Activated gamma-delta T cell (primary cell): ENCODE measurements at places on chromosomes 6 and 20.

GRCh38 chr20:33790566-33790965 is 20.6 kb upstream of the CHMP4B start:
- DNase-seq = no peak

DNA sequence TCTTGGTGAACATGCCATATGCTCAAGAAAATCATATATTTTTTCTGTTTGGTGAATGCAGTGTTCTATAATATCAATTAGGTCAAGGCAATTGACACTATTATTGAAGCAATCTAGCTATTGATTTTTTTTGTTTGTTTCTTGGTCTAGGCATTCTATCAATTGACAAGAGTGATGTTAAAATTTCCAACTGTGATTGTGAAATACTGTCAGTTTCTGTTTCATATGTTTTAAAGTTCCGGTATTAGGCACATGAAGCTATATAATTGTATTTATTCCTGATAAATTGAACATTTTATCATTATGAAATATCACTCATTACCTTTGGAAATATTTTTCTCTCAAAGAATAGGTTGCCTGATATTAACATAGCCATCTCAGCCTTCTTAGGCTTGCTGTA is 653.4 kb downstream of the HDGFL1 start:
- DNase-seq = no peak

GRCh38 chr20:63957004-63957689 is 931 bp upstream of the UCKL1 start:
- peak; percentile 44 for DNase-seq

GRCh38 chr6:44044154-44044539 is 83.1 kb downstream of the MRPL14 start:
- DNase-seq = no peak

DNA sequence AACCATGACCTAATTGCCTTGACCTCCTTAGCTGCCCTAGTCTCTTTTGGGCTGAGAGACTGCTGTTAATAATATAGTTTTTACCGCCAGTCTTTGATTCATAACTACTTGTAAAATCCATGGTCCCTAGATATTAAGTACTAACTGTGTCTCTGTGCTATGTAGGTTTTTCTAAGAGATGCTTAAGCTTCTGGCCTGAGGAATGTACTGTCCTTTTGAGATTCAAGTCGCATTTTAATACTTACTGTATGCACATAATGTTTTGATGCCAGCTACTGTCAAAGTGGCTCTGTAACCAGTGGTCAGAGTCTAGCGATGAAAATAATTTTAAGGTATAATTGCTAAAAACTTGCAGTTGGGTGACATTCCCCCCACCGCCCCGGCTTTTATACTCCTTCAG is 2.1 kb downstream of the AKAP12 start:
- no peak for DNase-seq

- DNase-seq = no peak
These were observed 43.3 kb downstream of the PPARD start for GRCh38 chr6:35385457-35386202.

DNA sequence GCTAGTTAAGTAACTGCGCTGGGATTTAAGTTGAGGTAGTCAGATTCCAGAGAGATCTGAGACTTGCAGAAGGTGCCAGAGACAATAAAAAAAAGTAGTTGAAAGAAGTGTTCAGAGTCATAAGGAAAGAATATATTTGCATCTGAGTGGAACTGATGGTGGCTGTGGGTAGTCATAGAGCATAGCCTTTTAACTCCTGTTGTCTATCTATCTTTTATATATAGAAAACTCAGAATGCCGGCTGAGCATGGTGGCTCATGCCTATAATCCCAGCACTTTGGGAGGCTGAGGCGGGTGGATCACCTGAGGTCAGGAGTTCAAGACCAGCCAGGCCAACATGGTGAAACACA is 62.0 kb downstream of the CARMIL1 start:
- no peak for DNase-seq

GRCh38 chr6:166784691-166785090 is 157.6 kb upstream of the RPS6KA2 start:
- DNase-seq = no peak

DNA sequence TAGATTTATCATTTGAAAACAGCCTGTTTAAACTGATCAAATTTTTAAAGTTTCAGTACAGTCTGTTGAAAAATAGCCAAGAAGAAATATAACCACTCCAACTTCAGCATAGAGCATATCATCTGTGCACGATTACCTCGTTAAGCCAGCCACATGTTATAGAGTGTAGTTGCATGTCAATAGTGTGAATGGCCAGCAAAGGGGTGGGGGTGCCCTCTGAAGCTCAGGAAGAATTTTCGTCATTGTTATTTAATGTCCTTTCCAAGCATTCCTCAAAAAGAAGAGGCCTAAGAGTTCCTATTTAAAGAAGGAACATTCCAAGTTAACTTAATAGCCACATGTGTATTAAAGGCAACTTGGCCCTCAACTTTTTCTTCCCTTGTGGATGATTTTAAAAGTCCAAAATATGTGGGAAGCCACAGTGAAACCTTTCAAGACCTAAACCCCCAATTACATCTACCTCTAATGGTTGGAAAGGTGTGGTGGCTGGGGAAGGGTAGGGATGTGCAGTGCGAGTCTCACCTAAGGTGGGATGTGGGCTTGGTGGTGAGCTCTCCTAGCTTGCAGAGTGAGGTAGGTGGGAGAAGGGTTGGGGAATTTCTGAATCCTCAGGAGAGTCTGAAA is 1.8 kb upstream of the CCN2 start:
- no peak for DNase-seq

DNA sequence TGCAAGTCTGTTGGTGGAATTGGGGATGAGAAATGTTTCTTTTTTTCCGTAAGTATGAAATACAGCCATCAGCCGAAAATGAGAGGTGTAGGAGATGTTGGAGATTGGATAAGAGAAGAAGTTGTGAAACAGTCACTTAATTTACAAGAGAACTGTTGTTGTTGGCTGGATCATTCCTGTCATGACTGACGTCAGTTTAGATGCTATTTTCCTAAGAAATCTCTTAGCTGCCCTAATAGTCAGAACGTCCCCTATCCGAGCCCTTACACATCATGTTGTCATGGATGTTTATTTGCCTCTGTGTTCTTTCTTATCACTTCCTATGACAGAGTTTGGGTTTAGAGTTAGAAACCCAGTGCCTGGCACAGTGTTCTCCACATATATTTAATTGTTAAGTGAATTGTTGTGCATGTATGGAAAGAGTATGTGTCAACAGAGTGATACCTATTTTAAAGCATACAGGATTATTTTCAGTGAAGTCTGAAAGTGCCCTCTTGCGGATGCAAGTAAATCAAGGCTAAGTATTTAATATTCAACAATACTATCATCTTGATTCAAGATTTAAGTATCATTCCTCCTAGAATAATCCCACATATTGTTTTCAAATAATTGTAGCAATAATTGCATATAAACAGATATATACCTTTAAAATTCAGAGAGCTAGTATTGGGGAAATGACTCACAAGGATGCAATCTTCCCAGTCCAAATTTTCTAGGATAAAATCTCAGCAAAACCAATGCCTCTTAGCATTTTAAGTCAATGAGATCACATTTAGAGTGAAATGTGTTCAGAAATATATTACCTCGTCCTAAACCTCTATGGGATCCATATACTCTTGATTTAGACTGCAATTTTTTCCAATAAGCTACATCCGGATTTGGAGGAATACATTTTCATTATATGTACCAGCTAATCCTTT is 309.9 kb upstream of the NOX3 start:
- DNase-seq = no peak

DNA sequence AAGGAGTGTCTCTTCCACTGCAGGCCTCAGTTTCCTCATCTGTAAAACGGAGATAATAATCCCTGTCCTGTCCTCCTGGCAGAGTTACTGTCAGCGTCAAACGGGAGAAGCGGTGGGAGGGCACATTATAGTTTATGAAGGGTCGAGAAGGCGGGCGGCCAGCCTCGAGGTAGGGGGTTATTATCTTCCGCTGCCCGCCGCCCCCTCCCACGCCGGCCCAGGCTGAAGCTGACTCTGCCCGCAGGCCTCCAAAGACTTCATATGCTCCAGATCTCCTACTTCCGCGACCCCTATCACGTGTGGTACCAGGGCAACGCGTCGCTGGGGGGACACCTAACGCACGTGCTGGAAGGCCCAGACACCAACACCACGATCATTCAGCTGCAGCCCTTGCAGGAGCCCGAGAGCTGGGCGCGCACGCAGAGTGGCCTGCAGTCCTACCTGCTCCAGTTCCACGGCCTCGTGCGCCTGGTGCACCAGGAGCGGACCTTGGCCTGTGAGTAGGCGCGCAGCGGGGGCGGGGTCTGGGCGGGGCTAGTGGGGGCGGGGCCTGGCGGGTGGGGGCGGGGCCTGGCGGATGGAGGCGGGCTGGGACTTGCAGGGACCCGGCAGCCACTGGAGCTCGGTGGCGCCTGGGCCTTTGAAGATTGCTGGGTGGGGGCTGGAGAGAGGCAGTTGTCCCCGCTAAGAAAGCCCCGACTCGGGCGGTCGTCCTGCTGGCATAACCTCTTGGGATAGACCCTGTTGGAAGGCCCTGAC is 2.8 kb downstream of the PROCR start:
- no peak for DNase-seq
